ENCODE measurements at places on chromosomes 6 and 20. TPM values are rescaled to one million over a fixed set of nuclear protein-coding genes. Genes with fewer than 3 reads are reported as not detected.

DNA sequence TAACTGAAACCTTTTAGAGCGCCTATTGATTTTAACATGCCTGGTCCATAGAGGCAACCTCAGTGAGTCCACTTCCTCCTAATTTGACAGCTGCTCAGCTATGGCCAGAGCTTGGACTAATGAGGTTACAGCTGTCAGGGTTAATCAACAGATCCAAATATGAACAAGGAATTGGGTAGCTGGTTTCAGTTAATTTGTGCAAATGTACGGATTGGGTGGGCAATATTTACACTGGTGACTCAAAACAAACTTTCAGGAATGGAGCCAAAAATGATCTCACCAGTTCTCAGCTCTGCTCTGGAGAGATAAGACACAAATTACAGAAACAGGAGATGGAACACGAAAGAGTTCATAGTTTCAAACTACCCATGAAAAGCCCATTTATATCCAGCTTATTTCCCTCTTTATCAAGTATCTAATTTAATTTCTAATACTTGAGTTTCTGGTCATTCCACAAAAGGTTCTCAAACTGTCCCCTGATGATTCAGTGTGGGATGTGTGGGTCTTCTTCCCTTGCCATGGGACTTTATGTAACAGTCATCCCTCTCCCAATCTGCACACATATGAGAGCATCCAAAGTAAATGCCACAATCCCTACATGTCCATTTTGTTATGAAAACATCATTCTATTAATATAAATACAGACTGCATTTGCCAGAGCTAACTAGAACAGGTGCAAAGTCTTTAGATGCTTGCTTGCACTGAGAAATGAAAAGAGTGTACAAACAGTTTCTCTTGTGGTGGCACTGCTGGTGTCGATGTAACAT lies 149.9 kb downstream of the RPS12 start:
- peak; percentile 11 for DNase-seq

DNA sequence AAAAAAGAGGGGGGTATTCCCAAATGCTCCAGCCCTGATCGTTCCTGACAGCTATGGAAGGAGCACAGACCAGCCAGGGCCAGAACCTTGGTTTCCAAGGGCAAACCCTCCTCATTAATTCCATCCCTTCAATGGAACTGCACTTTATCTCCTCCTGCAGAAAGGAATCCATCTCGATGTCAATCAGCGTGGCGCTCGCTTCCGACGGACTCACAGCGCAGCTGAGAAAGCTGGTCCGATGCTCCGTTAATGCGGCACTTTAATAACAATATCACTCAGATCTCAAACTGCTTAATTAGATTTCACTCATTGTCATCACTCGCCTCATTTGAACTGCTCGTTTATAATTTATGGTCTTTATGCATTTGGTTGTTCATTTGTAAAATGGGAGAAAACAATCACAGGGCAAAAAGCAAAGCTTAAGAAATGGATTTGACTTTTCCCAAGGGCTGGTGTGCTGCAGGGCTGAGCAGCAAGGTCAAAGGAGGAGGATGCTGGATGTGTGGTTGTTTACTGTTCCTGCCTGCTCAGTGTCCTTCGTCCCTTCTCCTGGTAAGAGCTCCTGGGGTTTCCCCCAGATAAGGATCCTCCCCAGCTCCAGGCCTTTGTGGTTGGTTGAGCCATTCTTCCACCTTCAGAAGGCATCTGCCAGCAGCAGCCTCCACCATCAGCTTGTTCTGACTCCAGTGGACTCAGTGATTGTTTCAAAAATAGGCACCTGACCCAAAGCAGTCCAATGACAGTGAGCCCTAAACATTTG lies 152.7 kb downstream of the ANKRD60 start:
- peak; percentile 86 for DNase-seq

DNA sequence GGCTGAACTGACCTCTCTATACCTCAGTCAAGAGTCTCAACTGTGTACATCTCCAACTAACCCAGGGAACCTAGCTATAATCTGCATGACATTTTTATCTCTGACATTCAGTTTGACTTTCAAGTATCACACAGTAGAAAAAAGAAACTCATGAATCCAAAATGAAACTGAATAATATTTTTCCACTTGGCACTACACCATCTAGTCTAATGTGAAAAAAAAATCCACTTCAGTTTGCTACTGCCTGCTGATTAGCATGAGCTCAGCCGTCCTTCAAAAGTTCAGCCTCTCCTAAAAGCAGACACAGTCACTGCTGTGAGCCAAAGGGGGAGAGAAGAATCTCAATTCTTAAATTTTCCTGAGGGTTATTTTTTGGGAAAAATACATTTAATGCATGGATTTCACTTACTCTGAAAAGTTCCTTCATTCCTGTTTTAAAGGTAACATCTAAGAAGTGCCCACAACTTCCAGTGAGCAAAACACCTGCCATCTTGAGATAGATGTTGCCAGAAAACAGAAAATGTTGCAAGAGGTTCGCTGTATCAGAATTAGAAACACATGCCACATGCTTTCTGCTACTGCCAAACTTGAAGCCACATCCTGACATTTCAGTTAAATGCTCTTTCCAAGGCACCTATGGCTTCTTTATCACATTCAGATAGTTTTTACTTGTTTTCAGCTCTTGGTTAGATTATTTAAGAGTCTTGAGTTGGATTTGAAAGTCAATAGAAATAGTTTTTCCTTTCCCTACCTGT lies 95.4 kb downstream of the MKKS start:
- peak; percentile 64 for DNase-seq

GRCh38 chr20:30484009-30484748 lies 773.3 kb upstream of the DEFB115 start:
- no peak for DNase-seq

Gene SLC52A3
- total RNA-seq, result not detected

Gene RIPPLY2
- total RNA-seq, result not detected

DNA sequence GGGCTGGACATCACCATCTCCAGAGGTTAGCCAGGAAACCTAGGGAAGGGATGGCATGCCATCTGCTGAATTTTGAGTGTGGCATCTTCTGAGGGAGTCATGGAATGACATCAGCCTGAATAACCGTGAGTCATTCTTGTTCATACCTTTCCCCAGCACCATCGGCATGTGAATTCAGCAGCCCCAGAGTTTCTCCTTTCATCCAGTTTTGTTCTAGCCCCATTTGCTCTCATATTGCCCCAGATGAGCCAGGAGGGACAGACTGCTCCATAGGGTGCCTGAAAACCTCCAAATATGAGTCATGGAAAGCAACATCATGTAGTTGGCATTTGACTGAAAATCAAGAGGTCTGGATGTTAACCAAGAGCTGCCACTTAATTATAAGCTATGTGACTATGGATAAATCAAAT lies 219.2 kb upstream of the SGK1 start:
- peak; percentile 97 for DNase-seq

Gene CCN6
- total RNA-seq, result 0.24 TPM

GRCh38 chr6:160188773-160189172 lies 67.2 kb downstream of the SLC22A1 start:
- peak; percentile 75 for DNase-seq

Gene DDX43
- not detected for total RNA-seq

DNA sequence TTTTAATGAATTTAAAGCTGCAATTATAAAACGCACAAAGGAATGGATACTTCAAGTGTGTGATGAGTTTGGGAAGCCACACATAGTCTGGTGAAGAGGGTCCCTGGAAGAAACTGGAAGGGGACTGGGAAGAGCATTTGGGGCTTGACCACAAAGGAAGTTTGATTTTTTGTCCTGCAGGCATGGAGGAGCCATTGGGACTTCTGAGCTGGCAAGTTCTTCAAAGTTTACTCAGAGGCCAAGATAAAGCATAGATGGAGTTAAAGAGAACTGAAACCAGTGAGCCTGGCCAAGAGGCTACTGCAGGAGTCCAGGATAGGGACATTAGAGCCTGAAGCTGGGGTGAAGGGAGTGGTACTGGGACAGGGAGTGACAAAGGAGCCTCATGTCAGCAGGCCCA lies 95.0 kb downstream of the AIG1 start:
- peak; percentile 73 for DNase-seq

GRCh38 chr20:59824711-59825562 lies 108.5 kb downstream of the SYCP2 start:
- no peak for DNase-seq

GRCh38 chr6:118387921-118388701 lies 160.0 kb upstream of the PLN start:
- peak; percentile 90 for DNase-seq

- DNase-seq, result no peak
Observed at GRCh38 chr6:116239856-116240255, 14.0 kb downstream of the TSPYL4 start.

DNA sequence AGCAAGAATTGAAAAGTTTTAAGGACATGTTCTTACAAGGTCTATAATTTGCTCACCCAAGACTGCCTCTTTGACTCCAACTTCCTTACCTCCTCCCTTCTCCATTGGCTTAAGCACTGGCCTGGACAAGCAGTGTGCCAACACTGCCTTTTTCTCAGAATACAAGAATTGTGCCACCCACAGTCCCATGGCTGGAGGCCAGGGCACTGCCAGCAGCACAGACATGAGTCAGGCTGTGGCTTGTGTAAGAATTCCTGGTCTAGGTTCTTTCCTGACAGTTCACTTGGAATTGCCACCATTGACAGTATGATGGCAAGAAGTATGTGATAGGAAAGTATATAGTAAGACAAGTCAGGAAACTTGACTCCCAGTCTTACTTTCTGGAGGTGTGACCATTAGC lies 202.7 kb upstream of the MARCKS start:
- peak; percentile 93 for DNase-seq

DNA sequence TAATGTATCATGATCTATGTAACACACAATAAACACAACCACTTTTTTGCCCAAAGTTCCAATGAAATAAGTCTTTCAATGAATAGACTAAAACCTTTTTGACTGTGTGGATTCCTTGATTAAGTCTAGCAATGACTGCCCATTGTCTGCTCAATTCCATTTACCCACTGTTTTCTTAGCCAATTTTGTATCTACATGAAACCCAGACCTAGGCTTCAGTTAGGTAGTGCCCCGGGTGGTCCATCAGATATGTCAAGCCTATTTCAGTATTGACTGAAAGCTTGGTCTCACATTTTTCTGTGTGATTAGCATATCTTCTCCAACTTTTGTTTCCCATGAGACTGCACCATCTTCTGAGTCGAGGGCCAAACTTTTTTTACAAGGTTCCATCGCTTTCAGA lies 615.0 kb downstream of the C6orf118 start:
- peak; percentile 5 for DNase-seq

Gene CTAGE9
- not detected for total RNA-seq

Gene GRM4
- not detected for total RNA-seq

DNA sequence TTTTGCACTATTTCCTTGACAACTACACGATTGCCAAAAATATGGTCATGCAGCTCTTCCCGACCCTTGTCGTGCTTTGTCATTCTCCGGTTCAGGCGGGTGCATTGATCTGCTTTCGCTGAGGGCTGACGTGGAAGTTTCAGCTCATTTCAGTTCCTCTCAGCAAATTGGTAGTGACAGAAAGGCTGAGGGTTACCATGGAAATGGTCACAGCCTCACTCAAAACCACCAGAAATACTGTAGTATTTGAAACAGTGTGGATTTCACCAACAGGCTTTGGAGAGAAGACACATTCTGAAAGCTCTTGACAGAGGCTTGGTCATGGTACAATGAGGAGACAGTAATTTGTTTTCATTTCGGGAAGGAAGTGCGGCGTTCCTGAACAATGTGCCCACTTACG lies 99.7 kb upstream of the EXOC2 start:
- DNase-seq, result no peak

GRCh38 chr6:121959501-121959900 lies 440.0 kb upstream of the HSF2 start:
- peak; percentile 37 for DNase-seq

DNA sequence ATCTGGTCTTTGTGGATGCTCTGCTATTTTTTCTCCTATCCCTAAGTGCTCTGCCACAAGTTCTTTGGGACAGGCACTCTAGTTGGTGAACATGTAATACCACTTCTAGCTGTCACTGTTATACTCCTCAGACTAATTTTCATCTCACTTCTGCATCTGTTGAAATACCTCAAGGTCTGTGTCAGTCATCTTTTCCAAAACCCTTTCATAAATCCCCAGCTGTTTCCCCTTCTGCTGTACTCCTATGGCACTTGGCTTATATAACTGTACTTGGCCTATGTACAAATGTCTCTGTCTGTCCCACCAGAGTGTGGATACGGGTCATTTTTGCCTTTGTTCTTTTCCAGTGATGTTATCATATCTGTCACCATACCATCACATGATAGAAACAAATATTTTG lies 124.2 kb downstream of the FHL5 start:
- DNase-seq, result no peak

Gene EFCAB8
- 0.10 TPM for total RNA-seq

GRCh38 chr6:40112350-40112749 lies 178.1 kb upstream of the MOCS1 start:
- no peak for DNase-seq

DNA sequence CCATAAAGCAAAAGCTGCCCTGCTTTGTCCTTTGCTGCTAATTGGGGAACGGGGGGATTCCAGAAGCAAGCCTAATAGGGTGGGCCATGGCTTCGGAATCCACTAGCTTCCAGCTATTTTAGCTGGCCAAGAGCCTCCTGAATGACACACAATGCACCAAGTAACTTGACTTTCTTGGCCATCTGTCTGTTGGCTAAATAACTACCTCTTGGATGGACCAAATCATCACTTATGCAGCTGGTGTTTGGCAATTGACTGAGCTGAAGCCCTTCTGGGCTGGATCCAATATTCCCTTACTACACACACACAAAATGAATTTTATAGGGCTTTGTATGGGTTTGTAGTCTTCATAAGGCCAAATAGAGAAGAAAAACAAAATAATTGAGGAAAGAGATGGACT lies 8.8 kb upstream of the CBLN4 start:
- DNase-seq, result no peak

DNA sequence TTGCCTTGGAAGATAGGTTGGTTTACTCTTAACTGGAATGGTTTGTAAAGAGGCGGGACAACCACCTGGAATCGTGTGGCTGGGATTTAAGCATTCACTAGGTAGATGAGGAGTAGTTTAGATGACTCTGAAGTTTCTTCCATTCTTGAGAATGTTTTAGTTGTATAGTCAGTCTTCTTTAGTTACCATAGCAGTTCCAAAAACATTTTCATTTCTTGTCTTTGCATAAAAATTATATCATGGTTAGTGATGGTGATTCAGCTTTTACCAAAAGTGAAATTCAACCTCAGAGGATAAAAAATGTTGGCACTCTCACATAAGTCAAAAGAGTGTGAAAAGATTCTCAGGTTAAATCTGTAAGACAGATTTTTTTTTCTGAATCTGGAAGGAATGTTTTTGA lies 70.3 kb downstream of the SMAP1 start:
- DNase-seq, result no peak

Gene FAXC
- total RNA-seq, result 1.8 TPM

Gene CLPSL1
- total RNA-seq, result not detected

- no peak for DNase-seq
Observed at GRCh38 chr6:111972745-111973117, 81.2 kb upstream of the CCN6 start.

DNA sequence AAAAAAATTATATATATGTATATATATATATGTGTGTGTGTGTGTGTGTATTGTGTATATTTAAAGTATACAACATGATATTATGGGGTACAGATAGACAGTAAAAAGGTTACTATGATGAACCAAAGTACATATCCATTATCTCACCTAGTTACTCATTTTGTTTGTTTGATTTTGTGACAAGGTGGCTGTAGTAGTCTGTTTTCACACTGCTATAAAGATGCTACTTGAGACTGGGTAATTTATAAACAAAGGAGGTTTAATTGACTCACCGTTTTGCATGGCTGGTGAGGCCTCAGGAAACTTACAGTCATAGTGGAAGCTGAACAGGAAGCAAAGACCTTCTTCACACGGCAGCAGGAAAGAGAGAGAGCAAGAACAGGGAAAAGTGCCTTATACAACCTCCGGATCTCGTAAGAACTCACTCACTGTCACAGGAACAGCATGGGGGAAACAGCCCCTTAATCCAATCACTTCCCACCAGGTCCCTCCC lies 30.2 kb upstream of the DACT2 start:
- DNase-seq, result no peak

All from RPMI7951 (cell line).